Stomach (tissue), 19 donors: ENCODE measurements at places on chromosomes 2 and 18. TPM values are rescaled to one million over a fixed set of nuclear protein-coding genes. Genes with fewer than 3 reads are reported as not detected.

TMEM185B gene
- total RNA-seq: 13.6 TPM

- no peak for DNase-seq
Observed at GRCh38 chr2:78982638-78983330, 42.7 kb upstream of the REG3G start.

KCMF1 gene
- total RNA-seq: 79.0 TPM

GPR155 gene
- 43.1 TPM for total RNA-seq

- no peak for DNase-seq
Observed at GRCh38 chr2:107737756-107738155, 88.9 kb upstream of the RGPD4 start.

DNA sequence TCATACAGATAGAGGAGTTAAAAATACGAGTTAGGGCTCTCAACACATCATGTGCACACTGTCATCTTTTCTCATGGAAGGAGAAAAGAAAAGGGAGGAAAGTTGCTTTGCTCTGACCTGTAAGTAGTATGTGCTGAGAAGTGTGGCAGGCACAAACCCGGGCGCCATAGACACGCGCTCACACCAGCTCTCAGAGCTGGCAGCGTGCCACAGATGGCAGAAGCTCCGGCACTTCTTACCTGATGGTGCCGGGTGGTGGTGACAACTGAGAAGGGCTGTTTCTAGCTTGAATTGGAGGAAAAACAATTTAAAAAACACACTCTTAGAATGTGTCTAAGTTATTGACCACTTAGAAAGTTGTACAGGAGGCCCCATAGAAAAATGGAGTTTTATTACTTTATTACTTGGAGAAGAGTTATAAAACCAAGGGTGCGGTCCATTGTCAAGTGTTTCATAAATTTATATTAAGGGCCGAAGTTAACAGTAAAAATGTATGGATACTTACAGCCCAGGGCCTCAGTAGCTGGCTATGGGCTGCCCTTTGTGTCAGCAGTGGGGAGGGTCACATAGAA lies 92.2 kb downstream of the DPP4 start:
- no peak for DNase-seq

SETBP1 gene
- total RNA-seq: 66.5 TPM

DNA sequence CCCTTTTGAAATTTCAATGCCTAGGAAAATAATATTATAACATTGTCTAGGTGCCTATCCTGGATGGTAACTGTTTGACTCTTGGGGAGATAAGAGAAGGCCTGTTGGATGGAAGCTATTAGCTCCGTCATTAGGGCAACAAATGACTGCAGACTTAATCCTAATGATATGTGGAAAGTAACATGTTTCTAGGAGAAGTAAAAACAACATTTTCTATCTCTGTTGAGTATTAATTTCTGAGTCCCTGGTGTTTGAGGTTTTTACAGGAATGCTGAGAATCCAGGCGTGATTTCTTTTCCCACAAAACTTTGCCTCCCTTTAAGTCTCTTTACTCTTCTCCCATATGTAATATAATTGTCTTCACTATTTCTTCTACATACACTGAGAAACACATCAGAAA lies 159.1 kb downstream of the GALNT1 start:
- no peak for DNase-seq

BBS5 gene
- total RNA-seq: 3.8 TPM

GRCh38 chr18:29753379-29753778 lies 1289.2 kb downstream of the DSC3 start:
- no peak for DNase-seq

DNA sequence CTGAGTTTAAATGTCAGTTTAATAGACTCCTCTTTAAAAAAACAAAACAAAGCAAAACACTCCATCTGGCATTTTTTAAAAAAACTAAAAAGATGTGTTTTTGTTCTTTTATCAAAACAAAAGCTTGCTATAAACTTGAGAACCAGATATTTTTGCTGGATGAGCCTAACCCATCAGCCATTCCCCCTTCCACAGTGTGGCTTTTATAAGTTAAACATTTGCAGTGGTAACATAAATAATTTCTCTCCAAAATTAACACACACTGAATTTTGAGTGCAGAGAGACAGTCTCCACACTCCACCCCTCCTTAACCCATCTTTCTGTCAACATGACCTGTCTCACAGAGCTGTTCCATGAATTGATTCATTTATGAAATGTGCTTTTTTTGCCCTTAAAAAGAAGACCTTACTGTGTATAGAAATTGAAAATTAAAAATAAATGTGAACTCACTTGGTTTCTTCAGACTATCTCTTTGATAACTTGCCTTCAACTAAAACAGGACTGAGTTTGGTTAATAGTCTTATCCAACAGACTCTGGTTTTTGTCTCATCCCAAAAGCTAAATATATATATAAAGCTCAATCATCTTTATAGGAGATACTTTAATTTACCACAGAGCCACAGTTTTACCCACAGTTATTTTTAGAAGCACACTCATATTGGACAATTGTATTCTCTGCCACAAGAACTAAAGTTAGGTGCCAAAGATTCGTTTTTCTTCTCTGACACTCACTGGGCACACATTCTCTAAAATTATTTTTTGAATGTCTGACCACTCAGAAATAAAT lies 64.8 kb upstream of the STK39 start:
- DNase-seq: no peak

CPS1 gene
- 1.8 TPM for total RNA-seq

DNA sequence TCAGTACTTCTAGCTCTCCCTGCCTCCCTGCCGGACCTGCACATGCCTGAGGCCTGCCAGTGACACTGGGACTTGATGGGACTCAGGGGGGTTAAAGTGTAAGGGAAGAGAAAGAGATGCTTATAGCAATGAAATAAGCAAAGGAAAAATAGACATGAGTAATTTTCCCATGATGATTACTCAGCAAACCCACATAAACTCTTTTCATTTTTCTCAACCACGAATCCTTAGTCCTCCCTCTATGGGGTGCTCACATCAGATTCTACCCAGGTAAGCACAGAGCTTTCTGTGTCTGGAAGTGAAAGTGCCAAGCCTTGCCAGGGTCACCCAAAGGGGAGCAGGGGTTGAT lies 44.8 kb upstream of the ANKRD62 start:
- DNase-seq: no peak

UGT1A5 gene
- total RNA-seq: 13.0 TPM

GRCh38 chr2:161049559-161049958 lies 110.7 kb upstream of the TANK start:
- DNase-seq: no peak

DNA sequence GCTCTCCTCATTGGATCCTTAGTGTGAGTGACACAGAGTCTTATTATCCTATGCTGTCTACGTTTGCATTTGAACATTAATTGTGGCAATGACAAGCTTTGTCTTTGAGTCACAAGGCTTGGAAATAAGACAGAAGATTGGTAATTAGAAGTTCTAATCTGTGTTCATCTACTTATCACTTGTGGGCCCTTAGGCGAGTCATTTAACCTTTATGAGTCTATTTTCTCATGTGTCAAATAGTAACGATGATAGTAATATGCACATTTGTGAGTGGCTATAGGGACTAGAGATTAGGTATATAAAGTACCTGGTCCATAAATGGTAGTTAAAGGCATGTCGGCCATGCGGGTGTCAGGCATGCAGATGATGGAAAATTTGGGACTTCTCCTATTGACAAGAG lies 105.6 kb upstream of the NABP1 start:
- DNase-seq: no peak

DNA sequence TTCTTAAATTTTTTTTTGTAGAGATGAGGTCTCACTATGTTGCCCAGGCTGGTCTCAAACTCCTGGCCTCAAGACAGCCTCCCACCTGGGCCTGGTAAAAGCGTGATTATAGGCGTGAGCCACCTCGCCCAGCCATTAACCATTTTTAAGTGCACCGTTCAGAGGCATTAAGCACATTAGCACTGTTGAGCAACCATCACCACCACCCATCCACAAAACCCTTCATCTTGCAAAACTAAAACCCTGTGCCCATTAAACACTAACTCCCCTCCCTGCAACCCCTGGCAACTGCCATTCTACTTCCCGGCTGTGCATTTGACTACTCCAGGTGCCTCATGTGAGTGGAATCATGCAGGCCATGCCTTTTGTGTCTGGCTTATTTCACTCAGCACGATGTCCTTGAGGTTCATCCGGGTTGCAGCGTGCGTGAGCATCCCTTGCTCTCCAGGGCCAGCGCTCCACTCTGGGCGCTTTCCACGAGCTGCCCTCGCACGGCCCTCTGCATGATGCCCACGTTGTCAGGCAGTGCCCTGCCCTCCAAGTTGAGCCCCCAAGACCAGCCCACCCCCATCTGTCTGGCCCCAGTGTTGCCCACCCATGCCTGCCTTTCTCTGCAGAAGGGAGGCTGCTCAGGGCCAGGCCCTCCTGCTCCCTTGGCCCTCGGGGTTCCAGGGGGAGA lies 63.0 kb upstream of the GLI2 start:
- no peak for DNase-seq

DNA sequence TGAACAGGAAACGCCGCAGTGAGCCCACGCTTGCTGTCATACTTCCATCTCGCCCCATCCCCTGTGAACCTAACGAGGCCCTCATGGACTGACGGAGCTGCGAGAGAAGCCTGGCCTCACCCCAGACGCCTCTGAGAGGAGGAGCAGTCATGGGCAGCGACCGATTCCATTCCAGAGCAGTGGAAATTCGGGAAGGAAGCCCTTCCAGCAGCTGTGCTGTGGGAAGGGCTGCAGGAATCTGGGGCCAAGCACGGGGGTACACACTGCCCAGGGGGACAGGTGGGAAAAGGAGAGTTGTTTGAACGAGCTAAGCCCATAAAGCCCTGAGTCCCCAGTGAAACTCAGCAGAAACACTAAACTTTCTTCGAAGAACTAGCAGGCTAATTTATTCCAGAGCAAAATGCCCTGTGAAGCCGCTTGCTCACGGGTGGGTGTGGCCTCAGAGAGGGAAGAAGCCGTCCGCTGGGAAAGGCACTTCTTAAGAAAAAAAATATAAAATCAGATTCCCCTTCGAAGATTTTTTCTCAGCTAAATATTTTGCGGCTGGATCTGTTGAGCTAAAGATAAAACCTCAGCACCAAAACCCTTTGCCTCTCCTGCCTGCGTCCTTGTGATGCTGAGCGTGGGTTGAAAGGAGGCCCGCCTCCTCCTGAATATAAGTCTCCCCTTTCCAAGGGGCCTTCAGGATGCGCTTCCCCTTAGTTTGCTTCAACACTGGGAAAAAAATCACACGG lies 38.2 kb downstream of the ANKMY1 start:
- DNase-seq: peak; percentile 26

DNA sequence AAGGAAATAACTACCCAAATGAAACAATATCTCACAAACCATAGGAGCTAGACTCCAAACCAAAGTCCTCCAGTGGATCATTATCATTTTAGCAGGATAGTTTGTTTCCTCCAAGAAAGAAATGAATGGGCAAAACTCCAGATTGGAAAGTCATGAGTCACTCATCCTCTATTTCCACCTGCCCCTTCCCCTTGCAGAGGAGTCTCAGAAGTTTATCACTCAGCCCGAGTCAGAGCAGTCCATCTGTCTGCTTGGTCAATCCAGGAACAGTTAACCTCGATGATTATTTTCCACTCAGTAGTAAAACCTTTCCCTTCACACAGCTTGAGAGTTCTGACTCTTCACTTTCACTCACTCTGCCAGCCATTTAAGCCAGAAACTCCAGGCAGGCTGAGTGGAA lies 462.2 kb downstream of the BCL11A start:
- DNase-seq: no peak

DNA sequence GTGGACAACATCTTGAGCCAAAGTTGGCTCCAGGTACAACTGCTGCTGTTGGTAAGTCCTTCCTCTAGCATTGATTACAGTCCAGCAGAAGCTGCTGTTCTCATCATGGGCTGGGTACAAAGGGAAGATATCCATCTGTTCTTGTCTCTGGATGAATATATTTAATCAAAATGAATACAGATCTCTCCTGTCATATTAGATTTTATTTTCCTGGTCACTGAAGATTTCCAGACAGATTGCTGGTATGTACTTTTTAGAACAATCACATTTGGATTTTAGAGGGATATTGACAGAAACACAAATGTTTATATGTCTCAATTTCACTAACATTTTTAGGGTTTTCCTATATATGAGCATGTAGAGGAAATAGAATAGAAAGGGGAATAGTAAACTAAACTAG lies 155.4 kb upstream of the FHL2 start:
- DNase-seq: no peak

HOXD4 gene
- total RNA-seq: 2.4 TPM

GRCh38 chr2:230779126-230779525 lies 66.5 kb downstream of the CAB39 start:
- no peak for DNase-seq

DNA sequence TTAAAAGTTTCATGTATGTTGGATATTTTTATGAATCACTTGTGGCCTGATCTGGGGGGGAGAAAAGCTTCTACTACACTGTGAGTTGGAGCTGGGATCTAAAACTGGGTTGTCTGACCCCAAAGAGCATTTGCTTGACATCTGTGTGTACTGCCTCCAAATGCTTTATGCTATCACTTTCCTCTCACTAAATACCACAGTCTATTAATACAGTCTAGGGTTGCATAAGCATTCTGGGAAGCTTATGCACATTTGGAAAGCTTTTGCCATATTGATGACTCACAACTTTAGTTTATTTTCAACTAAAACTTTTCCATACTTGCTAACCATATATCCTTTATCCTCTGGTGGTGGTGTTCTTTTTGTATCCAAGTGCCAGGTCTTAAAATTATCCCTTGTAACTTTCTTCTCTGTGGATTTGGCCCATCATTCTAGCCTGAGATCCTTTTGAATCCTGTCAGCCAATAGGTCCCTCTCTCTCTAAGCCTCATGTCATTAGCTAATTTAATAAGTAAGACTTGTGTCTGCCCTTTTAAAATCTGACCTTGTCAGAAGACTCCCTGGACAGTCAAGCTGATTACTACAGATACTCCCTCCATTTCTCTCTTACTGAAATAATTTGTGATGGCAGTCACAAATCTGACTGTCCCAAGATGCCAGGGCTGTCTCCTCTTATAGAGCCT lies 72.7 kb downstream of the NXPH2 start:
- peak; percentile 58 for DNase-seq
